ENCODE measurements at places on chromosomes 13 and 19. TPM values are rescaled to one million over a fixed set of nuclear protein-coding genes. Genes with fewer than 3 reads are reported as not detected.

The CBLC gene
- total RNA-seq: not detected

DNA sequence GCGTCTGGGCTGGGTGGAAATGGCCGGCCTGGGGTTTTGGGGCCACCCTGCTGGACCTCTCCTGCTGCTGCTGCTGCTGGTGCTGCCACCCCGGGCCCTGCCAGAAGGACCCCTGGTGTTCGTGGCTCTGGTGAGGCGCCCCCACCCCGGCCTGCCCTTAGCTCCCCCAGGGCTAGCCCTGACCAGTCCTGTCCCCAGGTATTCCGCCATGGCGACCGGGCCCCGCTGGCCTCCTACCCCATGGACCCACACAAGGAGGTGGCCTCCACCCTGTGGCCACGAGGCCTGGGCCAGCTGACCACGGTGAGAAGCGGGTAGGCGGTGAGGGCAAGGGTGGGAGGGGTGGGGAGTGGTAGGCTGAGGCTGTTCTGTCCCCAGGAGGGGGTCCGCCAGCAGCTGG lies at the start of gene ACP4:
Gene ACP4 (plus strand): TSS at position 20 of the 400 bp plus-strand sequence. CDS start 0 bp downstream, at position 20.
- DNase-seq: no peak

- no peak for DNase-seq
Observed at GRCh38 chr13:103517768-103518102, 451.5 kb upstream of the SLC10A2 start.

The KLK5 gene
- total RNA-seq: not detected

The ZNF846 gene
- total RNA-seq: 21.6 TPM

The CD33 gene
- total RNA-seq: 8.6 TPM

DNA sequence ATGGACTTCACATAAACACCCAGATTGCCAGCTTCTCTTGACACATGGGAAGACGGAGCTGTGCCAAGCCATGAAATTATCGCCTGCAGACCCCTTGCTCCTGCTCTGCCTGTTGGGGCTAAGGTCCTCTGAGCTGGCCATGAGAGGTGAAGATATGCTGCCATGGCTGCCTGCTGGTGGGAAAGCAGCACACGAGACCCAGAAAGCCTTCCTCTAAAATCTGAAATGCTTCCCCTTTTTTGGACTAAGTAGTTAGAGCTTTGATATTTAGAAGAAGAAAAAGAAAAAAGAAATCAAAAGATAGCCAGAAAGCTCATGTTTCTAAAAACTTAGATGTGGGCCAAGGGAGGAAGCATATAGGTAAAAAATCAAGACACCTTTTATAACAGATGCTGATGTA lies 11.2 kb downstream of the WDFY2 start:
- no peak for DNase-seq

DNA sequence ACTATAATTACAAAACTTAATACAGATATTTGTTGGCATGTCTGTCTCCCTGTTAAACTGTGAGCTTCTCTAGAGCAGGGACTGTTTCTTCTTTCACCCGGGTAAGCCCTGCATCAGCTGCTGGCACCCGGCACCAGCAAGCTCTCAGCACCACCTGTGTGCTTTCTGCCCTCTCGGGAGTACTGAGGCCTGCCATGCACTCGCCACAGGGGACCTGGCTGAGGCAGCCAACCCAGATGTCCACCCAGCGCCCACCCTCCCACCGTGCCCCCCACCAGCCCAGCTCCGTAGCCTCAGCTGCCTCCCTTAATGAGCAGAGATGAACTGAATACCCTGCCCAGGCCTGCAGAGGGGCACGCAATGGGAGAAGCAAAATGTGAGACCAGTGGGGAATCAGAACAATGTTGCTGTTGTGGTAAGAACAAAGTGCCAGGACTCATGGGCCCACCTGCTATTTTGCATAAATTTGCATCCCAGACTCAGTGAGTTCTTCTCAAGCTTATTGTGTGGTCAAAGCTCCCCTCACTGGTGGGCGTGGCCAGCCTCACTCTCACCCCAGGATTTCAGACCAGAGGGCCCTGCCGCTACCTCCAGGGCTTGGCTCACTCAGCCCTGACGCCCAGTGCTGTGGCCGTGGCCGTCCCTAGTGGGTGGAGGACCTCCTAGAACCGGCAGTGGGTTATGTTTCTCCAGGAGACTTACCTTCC lies 14.6 kb upstream of the SERPINE3 start:
- DNase-seq: no peak

DNA sequence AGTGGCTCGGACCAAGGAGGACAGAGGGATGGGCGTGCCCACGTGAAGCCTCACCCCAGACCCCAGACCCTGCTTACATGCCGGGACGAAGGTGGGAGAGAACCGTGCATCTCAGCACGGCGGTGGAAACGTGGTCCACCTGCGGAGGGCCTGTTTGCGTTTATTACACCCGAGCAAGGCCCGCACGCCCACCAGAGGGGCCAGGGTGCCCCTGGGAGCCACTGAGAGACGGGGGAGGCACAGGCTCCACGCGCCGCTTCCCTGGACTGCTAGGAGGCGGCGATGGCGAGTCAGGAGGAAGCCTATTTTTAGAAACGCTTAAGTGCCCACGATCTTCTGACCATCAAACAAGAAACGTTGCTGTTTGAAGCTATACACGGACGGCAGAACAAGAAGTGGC lies 80.7 kb downstream of the ATP11A start:
- no peak for DNase-seq

DNA sequence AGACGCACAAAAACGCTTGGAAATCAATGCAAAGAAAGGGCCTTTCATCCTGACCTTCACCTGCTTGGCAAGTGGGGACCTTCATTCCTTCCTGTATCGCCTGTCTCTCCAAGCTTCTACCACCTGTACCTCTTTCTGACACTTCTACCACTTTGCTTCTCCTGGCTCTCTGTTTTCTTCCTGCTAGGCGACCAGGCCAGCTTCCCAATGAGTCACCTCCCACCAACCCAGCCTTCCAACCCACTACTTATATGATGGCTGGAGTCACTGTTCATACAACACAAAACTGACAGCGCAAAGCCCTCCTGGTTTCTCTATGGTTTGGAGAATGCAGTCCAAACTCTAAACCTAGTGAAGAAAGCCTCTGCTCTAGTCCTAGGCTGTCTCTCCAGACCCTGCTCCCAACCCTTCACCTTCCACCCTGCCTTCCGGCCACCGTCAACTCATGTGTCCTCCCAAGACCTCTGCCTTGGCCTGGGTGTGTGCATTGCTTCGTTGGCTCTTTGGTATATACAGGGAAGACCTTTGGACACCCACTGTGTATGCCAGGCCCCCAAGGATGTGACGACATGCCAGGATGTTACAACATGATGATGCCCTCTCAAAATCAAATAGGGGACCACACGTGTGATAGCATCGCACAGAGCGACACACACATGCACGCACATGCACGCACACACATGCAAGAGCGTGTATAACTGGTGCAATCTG lies 148.5 kb downstream of the STK24 start:
- DNase-seq: no peak

DNA sequence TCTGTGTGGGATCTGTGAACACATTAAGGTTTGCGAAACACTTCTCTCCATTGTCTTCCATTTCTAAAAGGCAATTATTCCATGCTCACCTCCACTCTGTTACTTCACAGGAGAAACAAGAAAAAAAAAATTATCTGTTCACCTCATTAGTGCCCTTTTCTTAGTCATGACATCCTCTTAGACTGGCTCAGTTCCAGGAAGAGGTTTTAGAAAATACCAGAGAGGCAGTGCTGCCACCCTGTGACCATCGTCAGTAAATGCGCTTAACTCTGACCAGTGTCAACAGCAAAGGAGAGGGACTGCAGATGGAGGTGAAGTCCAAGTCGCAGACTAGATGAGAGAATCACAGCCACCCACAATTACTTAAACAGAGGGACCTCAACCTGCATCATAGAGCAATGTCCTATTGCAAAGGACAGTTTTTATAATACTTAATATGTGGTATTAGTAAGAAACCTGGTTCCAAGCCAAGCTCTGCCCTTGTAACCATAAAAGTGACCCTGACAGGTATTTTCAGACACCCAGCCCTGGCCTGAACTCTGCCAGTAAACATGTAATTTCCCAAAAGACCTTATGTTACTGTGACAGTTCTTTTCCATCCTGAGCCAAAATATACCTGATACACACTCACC lies 19.4 kb downstream of the CEACAM21 start:
- DNase-seq: peak; percentile 22

- no peak for DNase-seq
Observed at GRCh38 chr13:97653443-97654140, 219.6 kb downstream of the RAP2A start.

DNA sequence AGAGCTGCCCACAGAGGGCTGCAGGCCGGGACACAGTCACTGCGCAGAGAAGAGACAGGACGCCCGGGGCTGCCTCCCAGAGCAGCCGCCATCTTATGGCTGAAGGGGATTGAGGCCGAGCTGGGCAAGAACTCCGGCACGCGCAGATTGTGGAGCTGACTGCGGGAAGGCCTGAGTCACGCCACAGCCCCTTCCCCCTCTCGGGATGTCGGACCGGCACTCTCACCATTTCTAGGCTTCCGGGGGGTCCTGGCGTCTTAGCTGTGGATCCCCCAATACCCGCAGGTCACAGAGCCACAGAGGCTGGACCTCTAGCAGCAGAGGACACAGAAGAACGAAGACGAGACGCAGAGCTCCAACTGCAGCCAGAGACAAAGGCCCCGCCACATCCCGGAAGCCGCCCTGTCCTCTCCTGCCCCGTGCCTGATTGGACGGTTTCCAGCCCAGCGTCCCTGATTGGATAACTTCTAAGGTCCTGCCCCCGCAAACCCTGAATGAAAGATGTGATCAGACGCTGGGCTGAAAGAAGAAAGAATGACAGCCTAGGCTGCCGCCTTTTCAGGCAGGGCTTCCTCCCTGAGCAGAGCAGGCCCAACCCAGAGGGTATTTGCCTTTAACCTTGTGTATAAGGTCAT lies at the start of gene ZNF43:
Gene ZNF43 (minus strand): TSS at position 373 of the 635 bp plus-strand sequence. CDS start 144 bp downstream, at position 229.
- DNase-seq: peak; percentile 96

The IZUMO4 gene
- total RNA-seq: 28.6 TPM
